DND-41 (cell line): ENCODE measurements at places on chromosomes 16 and 17.

DNA sequence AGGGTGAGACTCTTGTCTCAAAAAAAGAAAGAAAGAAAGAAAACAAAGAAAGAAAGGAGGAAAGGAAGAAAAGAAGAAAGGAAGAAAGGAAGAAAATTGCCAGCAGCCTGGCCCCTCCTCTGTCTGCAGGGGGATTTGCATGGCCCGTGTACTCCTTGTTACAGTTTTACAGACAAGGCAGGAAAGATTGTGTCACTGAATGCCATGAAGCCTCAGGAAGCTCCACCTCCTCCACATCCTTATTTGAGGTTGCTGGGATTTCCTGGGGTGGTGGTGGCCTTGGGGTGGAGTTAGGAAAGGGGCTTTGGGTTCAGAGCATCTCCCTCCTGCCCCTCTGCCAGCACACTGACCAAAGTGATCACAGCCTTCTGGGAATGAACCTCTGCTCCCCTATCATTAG is 23.6 kb downstream of the CFAP20 start:
- DNase-seq: no peak

DNA sequence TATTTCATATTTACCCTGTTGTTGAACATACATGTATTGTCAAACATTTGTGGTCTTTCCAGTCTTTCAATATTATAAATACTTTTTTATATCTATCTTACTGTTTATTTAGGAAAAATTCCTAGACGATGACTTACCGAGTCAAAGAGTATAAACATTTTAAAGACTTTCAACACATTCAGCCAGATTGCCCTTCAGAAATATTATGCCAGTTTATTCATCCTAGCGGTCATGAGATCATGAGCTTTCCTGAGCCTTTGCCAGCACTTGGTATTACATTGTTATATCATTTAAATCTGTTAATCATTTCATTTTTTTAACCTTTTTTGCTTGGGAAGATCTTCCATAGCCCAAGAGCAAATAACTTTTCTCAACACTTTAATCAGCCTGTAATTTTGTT is 197.4 kb downstream of the SPECC1 start:
- DNase-seq: no peak

- no peak for DNase-seq
Measured at GRCh38 chr17:30840771-30841170, 9.0 kb downstream of the ATAD5 start.

- DNase-seq: no peak
Measured at GRCh38 chr16:53715023-53715384, 11.0 kb downstream of the FTO start.

GRCh38 chr16:12329246-12329995 is 352.9 kb downstream of the SNX29 start:
- no peak for DNase-seq

DNA sequence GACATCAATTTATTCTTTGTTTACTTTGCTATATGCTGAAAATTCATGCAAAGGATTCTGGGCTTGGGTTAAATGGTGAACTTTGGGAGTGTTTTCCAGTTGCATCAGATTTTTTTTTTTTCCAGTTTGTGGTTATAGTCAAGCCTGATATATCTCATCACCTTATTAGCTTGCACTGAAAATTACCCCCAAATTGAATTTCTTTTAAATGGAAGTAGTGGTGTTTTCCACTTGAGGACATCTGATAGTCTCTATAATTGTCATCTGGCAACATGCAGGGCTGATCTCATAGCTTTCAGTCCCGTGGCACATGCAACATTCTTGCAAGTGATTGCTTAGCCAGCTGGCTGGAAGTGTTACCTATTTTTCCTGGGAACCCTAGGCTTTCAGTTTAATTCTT is 4.7 kb upstream of the KRTAP3-1 start:
- no peak for DNase-seq

- DNase-seq: no peak
Measured at GRCh38 chr17:48530208-48530886, 464 bp downstream of the HOXB1 start.

GRCh38 chr17:74951680-74952421 is 16.2 kb downstream of the OTOP3 start:
- no peak for DNase-seq

- no peak for DNase-seq
Measured at GRCh38 chr16:11674001-11674817, 6.0 kb downstream of the SNN start.

DNA sequence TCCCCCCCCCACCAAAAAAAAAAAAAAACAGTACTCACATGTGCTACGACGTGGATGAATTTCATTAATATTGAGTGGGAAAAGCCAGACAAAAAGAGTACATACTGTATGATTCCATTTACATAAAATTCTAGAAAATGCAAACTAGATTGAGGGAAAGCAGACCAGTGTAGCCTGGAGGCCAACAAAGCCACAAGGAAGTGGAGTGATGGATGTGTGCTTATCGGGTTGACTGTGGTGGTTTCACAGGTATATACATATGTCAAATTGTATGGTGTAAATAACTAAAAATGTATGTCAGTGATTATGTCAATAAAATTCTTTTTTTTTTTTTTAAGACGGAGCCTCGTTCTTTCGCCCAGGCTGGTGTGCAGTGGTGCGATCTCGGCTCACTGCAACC is 1.9 kb upstream of the PLD6 start:
- no peak for DNase-seq

DNA sequence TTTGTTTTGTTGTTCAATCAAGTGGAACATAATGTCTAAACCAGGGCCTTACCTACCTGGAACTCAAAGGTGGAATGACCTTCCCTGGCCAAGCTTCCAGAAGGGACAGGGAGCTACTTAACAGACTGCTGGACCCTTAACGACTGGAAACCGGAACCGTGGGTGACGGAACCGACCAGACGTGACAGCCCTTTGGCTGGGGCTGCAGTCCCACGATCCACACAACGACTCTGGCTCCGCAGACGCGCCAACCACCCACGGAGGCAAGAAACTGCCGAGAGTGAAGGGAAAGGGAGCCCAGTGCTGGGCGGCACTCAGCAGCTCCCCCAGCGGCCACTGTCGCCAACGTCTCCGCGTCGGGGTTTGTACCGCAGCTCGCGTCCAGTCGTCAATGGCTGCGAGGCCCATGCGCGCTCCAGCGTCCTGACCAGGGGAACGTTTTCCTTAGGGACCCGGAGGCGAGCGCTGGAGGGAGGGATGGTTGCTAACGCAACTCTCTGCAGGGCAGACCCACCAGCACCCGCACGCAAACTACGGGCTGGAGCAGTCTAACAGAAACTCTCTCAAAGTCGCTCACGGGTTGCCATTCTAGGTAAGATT is 5.5 kb upstream of the KIF22 start:
- DNase-seq: no peak

- DNase-seq: peak; percentile 77
Measured at GRCh38 chr17:17613708-17614114, 22.2 kb upstream of the PEMT start.

DNA sequence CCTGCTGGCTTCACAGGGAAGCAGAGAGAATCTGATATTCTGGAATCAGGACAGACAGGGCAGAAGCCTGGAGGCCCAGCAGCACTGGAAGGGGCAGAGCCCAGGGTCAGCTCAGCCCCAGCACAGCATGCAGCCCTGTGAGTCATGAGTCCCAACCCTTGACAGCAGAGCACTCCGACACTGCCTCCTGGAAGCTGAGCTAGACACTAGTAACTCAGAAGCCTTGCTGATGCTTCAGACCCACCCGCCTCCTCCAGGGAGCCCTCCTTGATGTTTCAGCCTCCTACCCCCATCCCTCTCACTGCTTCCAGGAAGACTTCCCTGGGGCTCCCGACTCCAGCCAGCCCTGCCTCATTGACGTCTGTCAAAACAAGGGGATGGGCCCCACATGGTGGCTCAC is 6.9 kb downstream of the CAMKK1 start:
- no peak for DNase-seq

DNA sequence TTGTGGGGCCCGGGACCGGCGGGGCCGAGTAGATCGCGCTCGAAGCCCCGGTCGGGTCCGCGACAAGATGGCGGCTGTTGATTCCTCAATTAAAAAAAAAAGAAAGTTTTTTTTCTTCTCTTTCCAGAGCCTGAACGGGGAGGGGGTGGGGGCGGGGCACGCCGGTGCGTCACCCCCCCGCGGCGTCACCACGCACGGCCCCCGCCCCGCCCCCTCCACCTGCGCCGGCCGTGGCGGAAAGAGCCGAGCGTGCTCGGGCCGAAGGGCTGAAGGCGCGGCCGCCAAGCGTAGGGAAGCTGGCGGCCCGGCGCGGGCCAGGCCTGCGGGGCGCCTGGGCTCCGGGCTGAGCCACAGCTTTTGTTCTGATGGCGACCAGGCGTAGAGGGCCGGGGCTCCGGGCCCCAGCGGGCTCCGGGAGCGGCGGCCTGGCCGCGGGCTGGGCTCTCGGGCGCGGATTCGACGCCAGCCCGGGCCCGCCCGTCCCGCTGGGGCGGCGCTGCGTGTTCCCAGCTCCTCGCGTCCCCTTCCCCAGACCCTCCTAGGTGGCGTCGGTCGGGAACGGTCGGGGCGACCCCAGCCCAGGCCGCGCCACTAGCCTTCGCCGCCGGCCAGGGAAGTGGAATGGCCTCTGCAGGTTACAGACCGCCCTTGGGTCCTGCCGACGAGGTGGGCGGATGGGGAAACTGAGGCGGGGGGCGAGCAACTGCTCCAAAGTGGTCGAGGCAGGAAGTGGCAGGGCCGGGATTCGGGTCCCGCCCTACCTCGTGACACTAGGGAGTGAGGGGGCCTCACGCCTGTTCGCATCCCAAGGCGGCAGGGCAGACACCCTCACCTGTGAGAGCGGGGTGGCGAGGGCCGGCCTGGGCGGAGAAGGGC is at the start of gene CREBBP:
Gene CREBBP (minus strand): TSS at position 91 of the 876 bp plus-strand sequence. CDS start 797 bp downstream, outside the sequence.
- DNase-seq: peak; percentile 86

DNA sequence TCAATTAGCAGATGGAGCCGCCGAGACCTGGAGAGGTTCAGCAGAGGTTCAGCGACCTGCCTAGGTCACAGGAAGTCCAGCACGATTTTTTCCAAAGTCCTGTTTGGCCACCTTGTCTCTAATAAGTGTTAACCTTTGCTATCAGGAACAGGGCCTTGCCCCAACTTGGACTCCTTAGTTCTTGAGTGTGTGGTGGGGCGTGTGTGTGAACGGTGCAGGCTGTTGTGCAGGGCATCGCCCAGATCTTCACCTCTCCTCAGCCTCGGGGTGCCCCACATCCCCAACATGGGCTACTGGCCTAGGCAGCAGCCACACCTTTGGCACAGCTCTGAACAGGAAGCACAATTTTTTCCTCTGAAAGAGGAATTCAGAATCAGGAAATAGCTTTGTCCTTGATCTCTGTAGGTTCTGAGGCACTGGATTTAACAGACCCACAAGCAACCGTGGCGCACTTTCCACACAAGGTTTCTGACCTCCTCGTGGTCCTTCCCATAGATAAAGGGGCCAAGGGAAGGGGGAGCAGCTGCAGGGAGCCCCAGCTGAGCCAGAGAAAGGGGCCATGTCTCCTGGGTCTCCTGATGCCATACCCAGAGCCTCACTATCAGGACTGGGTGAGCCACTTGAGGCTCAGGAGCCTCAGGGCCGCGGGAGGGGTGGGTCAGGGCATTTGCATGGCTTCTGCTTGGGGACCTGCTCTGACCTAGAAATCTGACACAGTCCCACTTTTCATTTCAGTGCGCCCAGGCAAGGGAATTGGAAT is 10.4 kb downstream of the MPRIP start:
- DNase-seq: no peak

DNA sequence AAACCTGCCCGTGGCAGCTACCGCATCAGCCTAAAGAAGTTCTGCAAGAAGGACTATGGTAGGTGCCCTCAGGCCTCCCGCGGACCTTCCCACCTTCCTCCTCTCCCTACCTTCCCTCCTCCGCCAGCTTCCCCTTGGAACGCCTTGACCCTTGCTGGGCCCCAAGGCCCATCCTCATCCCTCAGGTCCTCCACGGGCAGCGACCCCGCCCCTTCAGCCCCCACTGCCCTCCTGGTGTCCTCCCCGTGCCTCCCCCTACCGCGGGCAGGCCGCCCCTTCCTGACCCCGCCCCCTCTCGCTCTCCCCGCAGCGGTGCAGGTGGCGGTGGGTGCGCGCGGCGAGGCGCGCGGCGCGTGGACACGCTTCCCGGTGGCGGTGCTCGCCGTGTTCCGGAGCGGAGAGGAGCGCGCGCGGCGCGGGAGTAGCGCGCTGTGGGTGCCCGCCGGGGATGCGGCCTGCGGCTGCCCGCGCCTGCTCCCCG is 1.4 kb upstream of the TBC1D24 start:
- peak; percentile 63 for DNase-seq

GRCh38 chr16:88017587-88018101 is 66.4 kb downstream of the BANP start:
- no peak for DNase-seq

DNA sequence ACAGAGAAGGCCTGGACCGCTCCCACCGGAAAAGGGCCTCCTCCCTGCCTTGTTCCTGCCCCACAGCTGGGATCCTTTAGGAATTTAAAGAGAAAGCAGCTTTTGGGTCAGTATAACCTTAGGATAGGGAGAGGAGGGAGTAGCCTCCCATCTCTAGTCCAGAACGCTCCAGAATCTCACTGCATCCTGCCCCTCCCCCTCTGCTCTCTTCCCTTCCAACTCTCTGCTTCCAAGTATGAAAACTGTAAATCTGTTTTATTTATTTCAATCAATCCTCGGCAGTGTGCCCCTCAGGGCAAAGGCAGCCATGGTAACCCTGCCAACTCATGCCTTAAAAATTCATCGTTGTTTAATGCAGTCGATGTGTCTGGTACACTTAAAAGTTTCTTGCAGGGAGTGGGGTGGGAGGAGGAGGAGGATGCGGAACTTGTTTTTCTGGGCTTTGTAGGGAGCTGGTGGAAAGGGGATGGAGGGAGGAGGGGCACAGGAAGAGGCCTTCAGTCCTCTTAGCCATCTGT is 21.2 kb upstream of the MTSS2 start:
- no peak for DNase-seq

DNA sequence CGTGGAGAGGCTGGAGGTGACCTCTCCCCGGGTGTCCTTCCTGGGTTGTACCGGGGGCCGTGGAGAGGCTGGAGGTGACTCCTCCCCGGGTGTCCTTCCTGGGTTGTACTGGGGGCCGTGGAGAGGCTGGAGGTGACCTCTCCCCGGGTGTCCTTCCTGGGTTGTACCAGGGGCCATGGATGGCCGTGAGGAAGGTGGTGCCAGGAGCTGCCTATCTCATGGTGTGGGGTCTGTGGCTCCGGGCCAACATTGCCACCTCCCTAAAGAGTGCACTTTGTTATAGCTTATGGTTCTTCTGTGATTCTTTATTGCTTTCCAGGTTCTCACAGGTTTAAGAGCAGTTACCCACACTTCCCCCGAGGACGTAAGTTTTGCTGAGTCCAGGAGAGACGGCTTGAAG is 86.3 kb upstream of the ZNF750 start:
- DNase-seq: no peak

DNA sequence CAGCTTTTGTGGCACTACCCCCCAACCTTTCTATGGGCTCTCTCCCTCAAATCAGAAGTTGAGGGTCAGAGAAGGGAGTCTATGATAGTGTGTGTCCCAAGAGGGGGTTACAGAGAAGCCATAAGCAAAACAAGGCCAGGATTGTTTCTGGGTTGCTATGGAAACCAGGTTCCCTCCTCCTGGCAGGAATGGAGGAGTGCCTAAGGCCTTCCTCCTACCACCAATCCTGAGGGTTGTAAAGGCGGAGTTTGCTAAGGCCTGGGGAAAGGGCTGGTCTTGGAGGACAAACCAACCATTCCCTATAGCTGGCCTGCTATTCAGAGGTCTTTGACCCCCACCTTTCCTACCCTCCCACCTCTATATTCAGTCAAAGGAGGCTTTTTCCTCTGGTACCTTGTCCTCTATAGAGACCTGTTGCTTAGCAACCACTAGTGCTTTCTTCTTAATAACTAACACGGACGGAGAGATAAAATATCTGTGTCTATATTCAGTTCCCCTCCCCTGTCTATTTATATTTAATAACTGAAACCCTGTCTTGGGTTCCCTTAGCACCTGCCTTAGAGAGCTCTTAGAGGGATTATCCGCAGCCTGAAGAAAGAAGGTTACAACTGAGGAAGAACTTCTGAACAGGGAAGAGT is 43.4 kb downstream of the NEUROD2 start:
- no peak for DNase-seq
